ENCODE measurements at places on chromosomes 3 and 15.

DNA sequence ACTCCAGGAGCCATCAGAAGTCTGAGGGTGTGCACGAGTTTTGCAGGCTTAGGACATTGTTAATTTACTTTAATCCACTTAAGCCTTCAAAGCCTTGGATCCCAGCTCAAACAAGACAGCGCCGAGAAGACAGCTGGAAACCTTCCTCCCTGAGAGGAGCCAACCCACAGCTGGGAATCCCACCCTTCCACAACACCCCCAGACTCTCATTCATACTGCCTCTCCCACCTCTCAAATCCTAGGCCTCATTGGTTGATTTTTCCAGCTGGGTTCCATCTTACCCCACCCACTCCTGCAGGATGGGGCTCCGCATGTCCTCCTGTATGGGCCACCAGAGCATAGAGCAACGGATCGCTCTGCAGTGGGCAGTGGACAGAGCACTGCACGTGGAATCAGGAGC lies 80.4 kb downstream of the SEMA5B start:
- DNase-seq: no peak

- DNase-seq: peak; percentile 8
Observed at GRCh38 chr15:31108836-31109235, 7.3 kb upstream of the TRPM1 start.

DNA sequence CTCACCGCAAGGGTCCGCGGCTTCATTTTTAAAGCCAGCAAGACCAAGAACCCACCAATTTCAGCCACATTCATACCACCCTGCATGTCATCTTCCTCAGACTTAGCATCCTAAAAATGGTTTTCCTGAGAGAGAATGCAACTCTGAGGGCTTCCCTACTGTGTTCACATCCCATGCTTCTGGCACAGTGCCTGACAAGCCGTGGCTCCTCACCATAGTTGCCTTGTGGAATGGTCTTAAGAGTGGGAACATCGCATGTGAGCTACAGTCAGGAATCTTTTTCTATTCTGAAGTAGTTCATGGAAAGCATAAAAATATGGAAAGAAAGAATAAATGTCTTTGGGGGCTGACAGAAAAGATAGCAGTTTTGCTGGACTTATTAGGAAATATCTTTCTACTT lies 120.3 kb downstream of the RAP2B start:
- DNase-seq: no peak

DNA sequence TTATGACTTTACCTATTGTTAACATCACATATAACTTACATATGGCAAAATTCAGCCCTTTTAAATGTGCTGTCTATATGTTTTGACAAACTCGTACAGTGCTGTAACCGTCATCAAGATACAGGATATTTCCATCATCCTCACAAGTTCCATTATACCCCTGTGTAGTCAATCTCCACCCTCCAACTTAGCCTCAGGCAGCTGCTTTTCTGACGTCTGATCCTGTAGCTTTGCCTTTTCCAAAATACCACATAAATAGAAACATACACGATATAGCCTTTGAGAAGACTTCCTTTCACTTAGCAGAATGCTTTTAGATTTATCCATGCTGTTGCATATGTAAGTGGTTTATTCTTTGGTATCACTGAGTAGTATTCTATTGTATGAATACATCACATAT lies 47.1 kb downstream of the SLC12A1 start:
- DNase-seq: no peak

GRCh38 chr3:108420926-108421325 lies 89.5 kb downstream of the MYH15 start:
- DNase-seq: peak; percentile 95

GRCh38 chr3:16719426-16719825 lies 114.2 kb upstream of the DAZL start:
- no peak for DNase-seq

DNA sequence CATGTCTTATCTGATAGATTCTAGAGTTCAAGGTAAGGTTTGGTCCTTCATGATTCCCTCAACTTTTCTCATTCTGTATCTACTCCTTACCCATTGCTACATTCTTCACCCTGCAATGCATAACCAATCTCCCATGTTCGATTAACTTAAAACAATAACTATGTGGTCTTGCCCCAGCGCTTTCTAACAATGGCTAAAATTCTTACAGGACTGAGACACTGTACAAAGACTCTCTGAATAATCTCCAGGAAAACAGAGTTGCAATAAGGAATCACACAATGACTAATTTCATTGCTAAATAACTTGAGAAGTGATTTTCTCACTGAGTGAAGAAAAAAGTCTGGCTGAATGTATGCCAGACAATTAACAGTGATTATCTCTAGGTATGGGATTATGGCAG lies 69.6 kb upstream of the FAM174B start:
- no peak for DNase-seq

DNA sequence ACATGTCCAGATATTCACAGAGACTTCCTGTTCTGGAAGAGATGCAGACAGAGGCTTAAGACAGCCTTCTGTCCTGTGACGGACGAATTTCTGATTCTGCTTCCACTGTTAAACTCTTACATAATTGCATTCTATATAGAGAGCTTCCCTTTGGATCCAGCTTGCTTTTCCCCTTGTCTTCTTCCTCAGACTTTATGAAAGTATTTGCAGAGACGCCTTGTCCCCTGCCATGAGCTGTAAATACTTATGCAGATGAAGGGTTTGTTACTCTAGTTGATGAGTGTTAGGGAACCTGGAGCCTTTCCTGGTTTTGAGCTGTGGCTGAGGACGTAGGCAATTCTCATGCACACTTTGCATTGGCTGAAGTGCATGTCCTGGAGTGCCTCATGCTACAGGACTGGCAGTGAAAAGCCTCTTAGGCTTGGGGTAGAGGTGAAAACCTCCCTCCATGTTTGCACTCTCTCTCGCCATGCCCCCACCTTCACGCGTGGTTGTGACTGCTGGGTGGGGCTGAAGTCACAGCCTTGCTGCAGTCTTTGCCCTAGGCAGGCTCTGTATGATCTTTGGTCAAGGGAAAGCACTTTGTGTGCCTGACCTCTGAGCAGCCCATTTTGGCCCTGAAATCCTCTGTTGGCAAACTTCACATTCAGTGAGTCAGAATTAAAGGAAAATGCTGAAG lies 286.6 kb downstream of the PTPRG start:
- no peak for DNase-seq

DNA sequence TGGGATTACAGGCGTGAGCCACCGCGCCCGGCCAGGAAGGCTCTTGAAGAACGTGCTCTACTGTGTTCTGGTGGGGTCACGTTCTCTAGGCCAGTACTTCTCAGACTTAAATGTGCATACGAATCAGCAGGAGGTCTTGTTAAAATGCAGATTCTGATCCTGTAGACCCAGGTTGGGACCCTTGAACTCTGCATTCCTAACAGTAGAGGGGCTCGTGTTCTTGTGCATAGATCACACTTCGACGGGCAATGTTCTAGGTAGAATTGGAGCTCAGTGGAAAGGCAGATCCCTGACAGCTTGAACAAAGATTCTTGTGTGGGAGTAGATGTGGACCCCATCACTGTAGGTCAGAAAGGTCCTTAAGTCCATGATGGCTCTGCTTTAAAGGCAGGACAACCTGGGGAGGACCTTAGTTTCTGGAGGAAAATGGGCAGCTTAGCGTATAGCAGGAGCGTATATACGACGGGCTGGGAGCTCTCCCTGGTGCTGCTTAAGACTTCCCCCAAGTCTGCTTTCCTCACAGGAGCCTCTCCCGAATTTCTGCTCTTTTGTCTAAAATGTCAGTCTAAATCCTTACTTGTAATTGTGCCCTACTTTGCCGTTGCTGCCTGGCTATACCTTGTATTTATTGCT lies 16.9 kb upstream of the FAM81A start:
- peak; percentile 30 for DNase-seq

DNA sequence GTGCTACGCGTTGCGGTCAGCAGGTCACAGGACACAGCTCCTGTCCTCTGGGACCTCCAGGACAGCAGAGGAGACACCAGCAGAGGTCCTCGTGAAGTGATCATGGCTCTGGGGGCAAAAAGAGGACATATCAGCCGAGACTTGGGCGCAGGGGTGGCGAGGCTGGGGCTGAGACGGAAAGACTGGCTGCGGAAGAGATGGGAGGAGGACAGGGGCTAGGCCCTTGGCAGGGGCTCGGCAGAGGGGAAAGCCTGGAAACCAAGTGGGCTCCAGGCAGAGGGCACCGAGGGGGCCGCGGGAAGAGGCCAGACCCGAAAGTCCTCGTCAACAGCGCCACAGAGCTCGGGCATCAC lies 4.9 kb upstream of the CFAP100 start:
- no peak for DNase-seq

GRCh38 chr3:122430371-122430770 lies 14.5 kb upstream of the WDR5B start:
- no peak for DNase-seq

- no peak for DNase-seq
Observed at GRCh38 chr3:72022027-72022426, 237.1 kb upstream of the PROK2 start.

DNA sequence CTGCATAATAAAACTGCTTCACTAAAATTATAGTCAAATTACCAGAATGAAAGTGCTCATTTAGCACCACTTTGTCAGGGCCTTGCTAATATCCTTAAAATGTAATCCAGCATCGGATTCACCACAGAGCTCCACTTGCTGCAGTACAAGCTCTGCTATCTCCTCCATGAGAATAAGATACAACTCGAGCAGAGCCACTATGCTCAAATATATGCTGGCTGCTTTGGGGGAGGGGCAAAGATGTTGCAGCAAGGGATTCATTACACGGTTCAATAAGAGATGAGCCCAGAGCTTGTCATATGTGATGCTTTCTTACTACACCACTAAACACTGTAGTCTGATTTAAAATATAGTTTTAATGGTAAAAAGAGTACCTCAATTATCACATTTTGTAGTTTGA lies 72.2 kb downstream of the DLG1 start:
- DNase-seq: no peak

GRCh38 chr3:21979706-21980105 lies 228.7 kb upstream of the ZNF385D start:
- peak; percentile 2 for DNase-seq

DNA sequence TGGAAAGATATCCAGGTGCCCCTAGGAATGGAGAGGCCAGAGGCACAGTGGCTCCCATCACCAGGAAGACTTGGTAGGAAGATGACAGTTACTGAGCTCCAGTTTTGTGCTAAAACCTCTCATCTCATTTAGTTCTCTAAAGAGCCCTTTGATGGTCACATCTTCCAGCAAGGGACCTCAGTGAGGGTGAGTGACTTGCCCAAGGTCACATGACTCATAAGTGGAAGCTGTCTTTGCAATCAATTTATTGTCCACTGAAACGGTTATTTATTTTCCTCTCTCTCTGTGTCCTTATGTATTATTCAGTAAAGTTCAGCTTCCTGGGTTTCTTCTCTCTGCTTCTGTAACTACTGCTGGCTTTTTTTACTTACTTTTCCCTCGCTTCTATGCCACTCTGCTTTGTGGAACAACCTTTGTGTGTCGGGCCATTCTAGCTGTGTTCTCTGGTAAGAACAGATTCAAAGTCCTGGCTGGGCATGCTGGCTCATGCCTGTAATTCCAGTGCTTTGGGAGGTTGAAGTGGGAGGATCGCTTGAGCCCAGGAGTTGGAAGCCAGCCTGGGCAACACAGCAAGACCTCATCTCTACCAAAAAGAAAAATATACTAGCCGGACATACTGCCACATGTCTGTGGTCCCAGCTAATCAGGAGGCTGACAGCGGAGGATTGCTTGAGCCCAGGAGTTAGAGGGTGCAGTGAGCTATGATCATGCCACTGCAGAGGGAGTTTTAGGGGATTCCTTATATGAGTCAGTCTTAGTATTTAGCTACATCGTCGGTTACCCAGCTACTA lies 55.9 kb downstream of the PDIA5 start:
- DNase-seq: peak; percentile 21

DNA sequence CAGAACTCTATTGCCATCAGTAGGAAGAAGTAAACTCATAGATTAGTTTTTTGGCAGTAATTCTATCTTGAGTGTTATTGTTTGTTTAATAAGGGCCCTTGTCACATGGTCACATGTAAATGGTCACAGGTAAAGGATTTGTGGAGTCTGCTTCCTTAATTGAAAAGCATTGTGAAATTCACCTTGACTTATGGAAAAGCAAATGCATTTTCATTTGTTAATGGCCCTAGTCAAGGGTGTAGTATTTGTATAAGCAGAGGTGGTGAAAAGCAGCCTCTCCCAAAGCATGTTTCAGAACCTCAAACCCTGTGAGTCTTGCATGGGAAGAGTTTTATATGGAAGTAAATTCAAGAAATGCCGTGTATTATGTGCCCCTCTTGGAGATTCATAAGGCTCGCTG lies 197.5 kb upstream of the NR2E3 start:
- no peak for DNase-seq

- DNase-seq: no peak
Observed at GRCh38 chr3:140360332-140360731, 317.5 kb upstream of the TRIM42 start.

DNA sequence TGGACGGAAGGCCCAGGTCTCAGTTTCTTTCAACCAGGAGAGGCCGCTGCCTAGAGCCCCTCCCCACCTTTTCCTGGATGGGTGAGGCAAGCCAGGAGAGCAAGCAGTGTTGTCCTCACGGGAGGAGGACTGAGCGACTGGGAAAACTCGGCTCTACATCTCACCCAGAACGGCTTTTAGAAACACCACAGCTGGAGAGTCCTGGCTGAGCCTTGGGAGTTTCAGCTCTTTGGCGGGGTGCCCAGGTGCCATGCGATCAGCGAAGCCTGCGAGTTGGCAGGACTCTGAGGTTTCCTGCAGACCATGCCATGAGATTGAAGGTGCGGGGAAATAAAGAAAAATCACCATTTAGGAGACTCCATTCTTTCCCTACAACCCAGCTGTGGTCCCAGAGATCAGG lies 26.0 kb downstream of the PPCDC start:
- DNase-seq: no peak

DNA sequence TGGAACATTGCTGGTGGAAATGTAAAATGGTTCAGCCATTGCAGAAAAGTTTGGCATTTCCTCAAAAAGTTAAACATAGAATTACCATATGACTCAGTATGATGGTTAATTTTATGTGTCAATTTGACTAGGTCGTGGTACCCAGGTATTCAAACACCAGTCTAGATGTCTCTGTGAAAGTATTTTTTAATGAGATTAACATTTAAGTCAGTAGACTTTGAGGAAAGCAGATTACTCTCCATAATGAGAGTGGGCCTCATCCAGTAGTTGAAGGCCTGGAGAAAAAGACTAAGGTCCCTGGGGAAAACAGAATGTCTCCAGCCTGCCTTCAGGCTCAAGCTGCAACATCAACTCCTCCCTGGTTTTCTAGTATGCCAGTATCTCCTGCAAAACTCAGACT lies 42.3 kb upstream of the TMEM87A start:
- peak; percentile 36 for DNase-seq

GRCh38 chr3:189460511-189460910 lies 170.7 kb upstream of the TP63 start:
- DNase-seq: no peak

DNA sequence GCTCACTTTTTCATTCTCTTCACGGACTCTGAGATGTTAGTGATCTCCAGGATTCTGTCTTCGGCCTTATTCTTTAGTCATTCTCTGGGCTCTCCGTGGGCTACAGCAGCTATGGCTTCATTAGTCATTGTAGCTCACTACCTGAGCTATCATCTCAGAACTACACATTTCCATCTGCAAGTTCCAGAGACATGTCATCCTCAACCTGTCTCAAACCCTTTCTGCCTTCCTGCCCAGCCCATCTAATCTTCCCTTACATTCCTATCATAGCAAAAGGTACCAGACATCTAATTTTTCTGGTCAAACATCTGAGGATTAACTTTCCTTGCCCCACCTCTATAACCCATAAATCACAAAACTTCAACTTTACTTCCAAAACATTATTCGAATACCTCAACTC lies 13.2 kb downstream of the TSPAN3 start:
- DNase-seq: peak; percentile 8
